DND-41 (cell line): ENCODE measurements at places on chromosomes 12 and 14.

DNA sequence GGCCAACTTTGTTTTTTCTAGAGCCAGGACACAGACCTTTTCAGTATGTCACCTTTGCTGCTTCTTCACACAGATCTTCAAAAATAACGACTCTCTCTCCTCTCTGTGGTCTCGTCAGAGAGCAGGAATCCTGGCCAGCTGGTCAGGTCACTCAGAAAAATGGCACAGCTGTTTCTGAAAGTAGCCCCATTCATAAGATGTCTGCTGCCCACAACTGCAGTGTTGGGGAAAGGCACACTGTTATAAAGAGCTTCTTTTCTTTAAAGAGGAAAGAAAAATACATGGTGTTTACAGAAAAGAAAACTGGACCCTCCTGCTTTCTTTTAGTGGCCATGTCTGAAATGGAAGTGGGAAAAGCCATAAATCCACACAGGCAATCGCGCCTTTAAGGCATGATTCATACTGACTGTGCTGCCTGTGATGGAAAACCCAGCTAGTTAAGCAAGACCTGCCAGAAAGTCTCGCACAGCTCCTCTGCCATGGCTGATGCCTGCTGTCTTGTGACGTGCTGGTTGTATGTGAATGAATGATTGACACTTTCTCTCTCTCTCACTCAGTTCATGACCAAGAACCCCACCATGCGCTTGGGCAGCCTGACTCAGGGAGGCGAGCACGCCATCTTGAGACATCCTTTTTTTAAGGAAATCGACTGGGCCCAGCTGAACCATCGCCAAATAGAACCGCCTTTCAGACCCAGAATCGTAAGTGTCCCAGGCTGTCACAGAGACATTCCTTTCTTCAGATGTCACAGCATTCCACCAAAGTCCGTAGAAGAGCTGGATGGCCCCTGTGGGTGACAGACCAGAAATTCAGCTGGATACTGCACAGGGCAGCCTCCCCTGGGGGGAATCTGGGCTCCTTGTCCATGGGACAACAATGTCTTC lies 147.9 kb upstream of the HIF1A start:
- DNase-seq: no peak

GRCh38 chr12:115916910-115917668 lies 360.4 kb downstream of the MED13L start:
- peak; percentile 48 for DNase-seq

DNA sequence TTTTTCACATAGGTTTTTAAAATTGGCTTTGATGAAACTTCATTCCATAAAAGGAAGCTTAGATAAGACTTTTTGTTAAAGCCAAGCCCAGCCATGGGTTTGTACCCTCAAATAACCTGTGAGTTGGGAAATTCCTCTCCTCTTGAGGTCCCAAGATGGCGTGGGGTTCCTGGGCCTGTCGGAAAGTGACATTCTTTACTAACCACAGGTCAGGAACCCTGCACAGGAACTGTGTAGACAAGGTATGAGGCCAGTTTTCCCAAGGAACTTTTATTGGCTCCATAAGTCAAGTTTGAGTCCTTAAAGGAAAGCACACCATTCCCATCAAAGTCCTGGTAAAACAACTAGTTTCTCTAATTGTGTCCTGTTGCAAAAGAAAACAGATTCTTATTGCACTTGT lies 65.0 kb upstream of the AMN start:
- no peak for DNase-seq

GRCh38 chr14:45249856-45250575 lies 3.0 kb downstream of the MIS18BP1 start:
- DNase-seq: no peak

- DNase-seq: no peak
Observed at GRCh38 chr12:38373784-38374183, 57.2 kb downstream of the ALG10B start.

- no peak for DNase-seq
Observed at GRCh38 chr12:10310926-10311720, 3.5 kb downstream of the KLRD1 start.

DNA sequence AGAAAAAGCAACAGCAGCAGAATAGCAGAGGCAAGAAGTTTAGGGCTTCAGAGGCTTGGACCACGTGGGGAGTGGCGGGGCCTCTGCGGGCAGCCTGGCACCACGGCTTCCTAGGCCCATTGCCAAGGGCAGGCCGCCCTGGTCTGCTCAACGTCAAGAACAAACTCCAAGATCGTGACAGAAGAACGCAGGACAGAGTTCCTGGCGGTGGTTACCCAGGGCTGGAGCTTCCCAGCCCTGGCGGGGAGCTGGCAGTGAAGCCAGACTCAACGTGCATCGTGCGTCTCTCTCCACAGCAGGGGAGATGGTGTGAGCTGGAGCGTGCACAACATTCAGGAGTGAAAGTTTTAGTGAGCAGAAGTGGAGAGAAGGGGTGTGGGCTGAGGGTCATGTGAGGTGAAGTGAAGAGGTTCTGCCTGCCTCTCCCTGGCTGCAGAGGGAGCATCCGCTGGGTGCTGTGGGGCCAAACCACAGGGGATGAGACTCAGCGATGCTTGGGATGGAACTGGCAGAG lies 13.9 kb upstream of the CACNA2D4 start:
- no peak for DNase-seq
